H7 (cell line): ENCODE measurements at places on chromosomes 6 and 20.

- peak; percentile 22 for DNase-seq
These were observed 6.3 kb downstream of the EBF4 start for GRCh38 chr20:2698912-2699311.

DNA sequence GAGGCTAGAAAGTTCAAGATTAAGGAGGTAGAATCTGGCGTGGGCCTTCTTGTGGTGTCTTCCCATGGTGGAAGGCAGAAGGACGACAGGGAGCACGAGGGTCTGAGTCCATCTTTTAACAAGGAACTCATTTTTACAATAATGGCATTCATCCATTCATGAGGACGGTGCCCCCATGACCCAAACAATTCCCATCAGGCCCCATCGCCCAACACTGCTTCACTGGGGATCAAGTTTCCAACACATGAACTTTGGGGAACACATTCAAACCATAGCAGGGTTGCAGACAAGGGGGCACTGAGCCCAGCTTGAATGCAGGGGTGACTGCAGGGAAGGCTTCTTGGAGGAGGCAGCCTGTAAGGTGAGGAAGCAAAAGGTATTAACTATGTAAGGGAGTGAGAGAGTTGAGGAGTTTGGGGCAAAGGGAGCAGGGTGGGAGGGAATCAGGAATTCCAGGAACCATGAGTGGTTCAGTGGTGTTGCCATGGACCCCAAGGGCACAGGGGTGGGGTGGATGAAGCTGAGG is 5.5 kb downstream of the RAB44 start:
- no peak for DNase-seq

- no peak for DNase-seq
These were observed 113.3 kb upstream of the SLC2A12 start for GRCh38 chr6:134165561-134166201.

DNA sequence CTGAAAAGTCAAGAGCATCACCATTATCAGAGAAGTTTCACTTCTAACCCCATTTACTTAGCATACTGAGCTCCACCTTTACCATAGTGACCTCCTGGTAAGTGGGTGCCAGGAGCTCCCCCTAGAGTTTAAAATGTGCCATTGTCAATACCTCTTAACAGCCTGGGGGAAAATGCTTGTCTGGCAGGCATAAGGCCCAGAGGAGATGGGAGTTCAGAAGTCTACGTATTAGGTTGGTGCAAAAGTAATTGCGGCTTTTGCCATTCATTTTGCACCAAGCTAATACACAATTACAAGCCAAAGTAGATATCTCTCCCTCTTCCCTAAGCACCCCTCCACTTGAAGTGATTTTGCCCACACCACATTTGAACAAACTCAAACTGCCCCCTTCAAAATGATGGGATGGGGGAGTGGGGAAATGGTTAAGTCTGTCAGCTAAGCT is 919.0 kb downstream of the KIF16B start:
- peak; percentile 63 for DNase-seq

GRCh38 chr6:16676376-16676775 is 84.9 kb downstream of the ATXN1 start:
- no peak for DNase-seq

DNA sequence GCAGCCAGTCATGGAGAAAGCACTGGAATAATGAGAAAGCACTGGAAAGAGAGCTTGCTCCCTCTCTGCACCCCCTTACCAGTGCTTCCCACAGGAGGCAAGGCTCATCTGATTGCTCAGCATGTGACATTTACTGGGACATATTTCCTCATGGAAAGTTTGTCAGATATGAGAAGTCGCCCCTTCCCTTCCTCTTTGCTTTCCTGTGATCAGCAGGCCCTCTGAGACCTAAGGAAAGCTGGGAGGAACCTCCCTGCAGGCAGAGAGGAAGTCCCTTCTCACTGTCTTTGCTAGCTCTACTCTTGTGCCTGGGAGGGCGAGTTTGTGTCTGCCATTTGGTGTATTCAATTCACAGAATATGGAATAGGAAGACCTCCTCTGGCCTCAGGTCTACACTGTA is 283.8 kb downstream of the ALDH8A1 start:
- DNase-seq, result no peak

GRCh38 chr6:32195902-32196681 is 3.6 kb upstream of the GPSM3 start:
- peak; percentile 90 for DNase-seq

GRCh38 chr20:35196313-35196712 is 24.4 kb downstream of the PROCR start:
- no peak for DNase-seq

DNA sequence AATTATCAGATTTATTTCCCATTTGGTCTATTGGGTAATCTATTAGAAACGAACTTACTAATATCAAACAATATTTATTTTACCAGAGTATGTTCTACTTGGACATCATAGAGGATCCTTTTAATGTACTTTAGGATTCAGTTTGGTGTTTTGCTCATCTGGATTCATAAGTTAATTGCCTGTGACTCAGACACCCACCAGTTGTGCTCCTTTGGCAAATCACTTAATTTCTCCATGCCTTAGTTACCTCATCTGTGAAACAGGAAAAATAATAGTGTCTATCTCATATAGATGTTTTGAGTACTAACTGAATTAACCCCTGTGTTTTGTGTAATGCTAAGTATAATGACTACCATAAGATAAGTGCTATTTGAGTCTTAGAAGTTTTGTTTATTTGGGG is 292.1 kb downstream of the LAMA2 start:
- DNase-seq, result no peak

DNA sequence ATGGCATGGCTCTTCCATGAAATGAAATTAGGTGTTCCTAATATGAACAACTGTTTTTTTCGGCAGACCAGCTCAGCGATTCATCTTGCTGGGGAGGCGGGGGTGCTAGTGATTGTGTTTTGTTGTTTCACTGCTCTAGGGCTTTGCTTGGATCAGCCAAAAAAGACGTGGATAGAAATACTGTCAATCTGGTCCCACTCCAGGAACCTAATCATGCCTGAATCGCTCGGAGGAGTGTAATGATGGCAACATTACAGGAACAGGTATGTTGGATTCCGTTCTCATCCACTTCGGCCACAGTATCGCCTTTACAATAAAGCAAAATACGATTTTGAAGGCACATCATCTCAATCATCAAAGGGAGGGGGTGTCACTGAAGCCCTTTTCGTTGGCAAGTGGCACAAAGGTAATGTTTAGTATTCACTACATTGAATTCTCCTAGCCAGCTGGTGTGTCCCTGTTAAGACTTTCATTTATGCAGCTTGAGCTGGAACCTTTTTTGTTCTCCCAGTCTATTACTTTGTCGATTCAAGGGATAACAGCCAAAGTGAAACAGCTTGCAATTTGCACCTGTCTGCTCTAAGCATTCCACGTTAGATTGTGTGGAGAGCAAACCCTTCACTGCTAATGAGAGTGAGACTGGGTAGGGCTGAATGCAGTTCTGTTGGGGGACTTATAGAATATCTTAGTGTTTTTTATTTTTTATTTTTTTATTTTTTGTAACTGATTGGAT is 477.7 kb downstream of the TFAP2A start:
- no peak for DNase-seq

DNA sequence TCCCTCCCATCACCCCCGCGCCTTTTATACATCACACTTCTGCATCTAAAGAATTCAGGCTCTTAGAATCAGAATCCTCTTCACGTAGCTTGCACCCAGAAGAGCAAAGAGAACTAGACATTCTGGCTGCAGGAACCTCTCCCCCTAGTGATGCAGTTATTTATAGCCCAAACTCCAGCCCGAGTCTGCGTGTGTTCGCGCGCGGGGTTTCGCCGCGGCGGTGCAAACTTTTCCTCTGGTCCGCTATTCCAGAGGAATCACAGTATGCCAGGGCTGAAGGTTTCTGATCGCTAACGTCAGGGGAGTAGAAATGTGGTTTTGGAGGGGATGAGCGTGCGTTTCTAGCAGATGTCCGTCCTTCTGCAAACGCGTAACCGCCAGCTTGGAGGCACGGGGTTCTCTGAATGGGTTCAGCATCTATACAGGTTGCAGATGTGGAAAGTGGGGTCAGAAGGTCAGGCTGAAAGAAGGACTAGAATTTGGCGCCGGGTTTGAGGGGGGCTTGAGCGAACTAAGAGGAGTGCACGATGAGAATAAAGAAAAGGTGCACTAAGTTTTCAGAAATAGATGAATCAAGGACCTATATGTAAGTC is 1.8 kb downstream of the EPHA7 start:
- no peak for DNase-seq

- peak; percentile 100 for DNase-seq
These were observed at the start of the genes PLAGL2 and POFUT1 for GRCh38 chr20:32207626-32208498. PLAGL2 (minus strand) TSS chr20:32207743; CDS start chr20:32202178, 5,565 bp downstream. POFUT1 (plus strand) TSS chr20:32207880; CDS start chr20:32207942, 62 bp downstream.

- DNase-seq, result no peak
These were observed 142.2 kb upstream of the MAP3K7 start for GRCh38 chr6:90729057-90729456.

DNA sequence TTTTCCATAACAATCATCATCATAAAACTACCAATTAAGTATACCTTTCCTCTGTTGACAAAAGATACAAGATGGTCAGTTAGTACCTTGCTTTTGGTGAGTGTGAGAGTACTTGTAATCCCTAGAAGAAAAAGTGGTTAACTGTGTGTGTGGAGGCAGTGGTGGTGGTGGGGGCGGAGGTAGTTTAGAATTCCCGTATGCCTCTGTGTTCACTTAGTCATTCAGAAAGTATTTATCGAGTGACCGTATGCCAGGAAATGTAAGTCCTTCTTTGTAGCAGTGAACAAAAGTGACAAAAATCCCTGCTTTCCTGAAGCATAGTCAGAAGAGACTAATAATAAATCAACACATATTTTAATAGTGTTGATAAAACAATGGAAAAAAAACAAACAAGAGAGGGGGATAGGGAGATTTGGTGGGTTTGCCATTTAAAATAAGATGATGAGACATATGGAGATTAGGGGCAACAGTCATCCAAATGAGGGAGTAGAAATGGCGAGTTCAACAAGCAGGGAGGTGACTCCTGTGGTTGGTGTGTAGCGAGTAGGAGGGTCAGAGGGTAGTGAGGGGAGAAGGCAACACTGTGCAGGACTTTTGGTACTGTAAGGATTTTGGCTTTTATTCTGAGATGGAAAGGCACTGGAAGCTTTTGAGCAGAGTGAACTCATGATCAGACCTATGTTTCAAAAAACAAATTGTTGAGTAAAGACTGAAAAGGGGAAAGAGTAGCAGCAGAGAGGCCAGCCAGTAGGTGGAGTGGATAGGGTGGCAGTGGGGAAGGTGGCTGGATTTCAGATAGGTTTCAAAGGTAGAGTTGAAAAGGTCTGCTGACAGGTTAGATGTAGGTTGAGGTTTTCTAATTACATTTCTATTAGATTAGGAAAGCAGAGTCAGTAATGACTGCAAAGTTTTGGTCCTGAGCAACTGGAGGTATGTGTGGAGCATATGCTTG is 40.3 kb upstream of the SIM1 start:
- DNase-seq, result peak; percentile 16

DNA sequence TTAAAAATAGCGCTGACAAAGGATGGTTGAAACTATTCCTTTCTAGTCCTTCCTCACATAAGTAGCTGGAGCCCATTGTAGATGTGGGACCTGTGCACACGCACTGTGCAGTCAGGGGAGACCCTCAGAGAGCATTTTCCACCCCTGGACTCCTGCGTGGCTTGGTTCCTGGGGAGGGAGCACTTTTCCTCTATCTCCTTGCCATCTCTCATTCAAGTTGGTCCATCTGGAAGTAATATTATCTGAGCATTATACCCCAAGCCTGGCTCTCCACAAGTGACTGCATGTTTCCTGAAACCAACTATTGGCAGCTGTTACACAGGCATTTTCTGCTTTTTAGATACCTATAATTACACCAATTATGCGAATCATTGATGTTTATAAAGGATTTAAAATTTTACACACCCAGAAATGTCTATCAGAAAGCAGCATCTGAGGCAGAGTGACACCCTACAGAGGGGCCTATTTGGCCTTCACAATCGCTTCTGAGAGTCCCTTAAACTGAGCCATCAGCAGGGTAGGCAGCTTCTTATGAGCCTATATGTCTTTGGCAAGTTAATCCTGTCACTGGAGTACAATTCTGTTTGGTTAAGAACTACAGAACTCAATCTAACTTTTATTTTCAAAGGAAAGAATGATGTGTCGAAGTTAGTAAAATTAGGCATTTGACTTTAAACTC is 18.7 kb downstream of the SOX4 start:
- no peak for DNase-seq

DNA sequence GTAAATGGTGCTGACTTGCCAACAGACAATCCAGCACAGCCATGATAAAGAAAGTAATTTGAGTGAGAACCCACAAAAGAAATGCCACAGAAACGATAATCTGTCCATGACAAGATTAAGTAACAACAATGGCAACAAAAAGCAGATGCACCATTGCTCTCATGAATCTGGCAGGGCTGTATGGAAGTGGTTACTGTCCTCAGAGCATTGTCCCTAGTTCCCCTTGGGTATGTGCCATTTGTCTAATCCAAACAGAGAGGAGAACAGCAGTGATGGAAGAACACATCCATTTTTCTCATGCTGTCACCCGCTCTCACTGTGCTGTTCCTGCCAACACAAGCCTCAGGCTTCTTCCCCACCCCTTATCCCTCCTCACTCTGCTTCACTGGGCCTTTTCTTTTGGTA is 65.8 kb downstream of the REV3L start:
- no peak for DNase-seq

DNA sequence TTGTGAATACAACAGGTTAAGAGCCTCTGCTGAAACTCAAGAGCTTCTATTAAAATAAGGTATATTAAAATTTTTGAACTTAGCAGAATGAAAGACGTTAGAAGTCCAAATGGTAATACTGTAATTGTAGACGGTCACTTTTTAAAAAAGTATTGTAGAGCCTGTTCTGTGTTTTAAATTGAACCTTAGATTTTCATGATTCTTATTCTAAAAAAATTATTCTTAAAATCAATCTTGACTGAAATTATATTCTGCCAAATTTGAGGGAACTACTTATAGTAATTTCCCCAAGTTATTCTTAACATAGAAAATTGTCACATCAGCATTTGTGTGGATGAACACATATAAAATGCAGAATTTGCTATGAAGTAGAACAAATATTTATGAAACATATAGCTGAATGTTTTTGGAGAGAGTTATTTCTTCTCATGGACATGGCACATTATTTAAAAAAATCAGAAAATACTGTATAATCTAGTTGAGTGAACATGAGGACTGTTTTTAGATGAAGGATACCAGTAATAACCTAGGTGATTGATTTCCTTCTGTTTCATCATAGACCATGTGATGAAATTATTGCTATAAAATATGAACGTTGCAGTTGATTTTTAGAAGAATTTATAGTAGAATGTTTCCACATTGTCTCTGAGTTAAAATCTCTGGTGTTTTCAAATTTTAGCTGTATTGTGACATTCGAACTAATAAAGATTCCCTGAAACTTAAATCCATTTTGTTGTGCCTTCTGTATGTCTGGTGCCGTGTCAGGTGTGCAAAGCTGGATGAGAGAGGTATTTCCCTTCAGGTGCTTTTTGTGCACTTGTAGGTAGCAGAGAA is 2.8 kb downstream of the TBPL1 start:
- DNase-seq, result no peak

GRCh38 chr20:52921340-52921739 is 50.8 kb upstream of the TSHZ2 start:
- DNase-seq, result no peak

GRCh38 chr6:25156123-25156522 is 123.1 kb upstream of the CARMIL1 start:
- DNase-seq, result no peak

- peak; percentile 32 for DNase-seq
These were observed 35.4 kb upstream of the FOXA2 start for GRCh38 chr20:22619806-22620205.
